ENCODE measurements at places on chromosomes 2 and 18.

- no peak for ATAC-seq
Measured at GRCh38 chr2:228575897-228576296, 394.4 kb upstream of the SPHKAP start.

DNA sequence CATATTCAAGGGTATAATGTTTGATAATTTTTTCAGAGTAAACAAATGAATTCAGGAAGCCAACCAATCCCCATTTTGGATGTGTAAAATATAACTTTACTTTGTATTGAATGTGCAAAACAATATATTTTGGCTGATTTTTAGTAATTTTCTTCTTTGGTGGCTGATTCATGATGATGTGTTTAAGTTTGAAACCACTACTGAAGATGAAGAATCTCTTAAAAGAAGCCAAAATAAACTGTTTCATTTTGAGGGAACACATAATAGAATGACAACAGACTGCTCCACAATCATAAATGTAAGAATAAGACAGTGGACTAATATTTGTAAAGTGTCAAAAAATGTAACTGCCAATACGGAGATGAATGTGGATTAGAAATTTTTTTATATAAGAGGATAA, 52.5 kb upstream of the TRIM43 start:
- ATAC-seq: no peak

DNA sequence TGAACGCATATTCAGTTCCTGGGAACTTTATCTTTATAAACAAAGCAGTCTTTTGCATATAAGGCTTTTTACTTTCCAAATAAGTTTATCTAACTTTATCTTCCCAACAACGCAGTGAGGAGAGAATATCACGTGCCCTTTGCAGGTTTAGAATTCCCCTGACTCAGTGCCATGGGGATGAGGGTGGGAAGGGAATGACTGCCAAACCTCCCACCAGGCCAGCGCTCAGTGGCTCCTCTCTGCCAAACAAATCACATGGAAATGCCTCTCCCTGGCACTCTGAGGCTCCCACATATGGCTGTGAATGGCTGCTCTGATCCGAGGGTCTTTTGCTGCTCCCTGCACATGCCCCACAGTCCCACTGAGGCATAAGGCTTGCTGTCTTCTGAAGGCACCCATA, 158.3 kb downstream of the DNAH6 start:
- no peak for ATAC-seq

GRCh38 chr2:203574824-203575223, 39.7 kb upstream of the RAPH1 start:
- peak; percentile 40 for ATAC-seq

DNA sequence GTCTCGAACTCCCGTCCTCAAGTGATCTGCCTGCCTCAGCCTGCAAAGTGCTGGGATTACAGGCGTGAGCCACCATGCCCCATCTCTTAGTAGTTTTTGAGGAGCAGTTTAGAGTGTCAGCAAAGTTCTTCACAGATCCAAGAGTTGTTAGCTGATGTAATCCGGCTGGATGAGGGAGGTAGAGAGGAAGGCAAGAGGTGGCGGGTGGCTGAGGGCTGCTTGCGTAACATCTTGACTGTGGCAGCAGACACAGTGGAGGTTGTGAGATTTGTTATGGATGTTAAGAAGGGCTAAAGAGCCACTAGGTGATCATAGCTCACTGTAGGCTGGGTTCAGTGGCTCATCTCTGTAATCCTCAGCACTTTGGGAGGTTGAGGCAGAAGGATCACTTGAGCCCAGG, 19.5 kb upstream of the FAM136A start:
- no peak for ATAC-seq

- ATAC-seq: no peak
Measured at GRCh38 chr2:231785822-231786176, 446 bp upstream of the COPS7B start.

- peak; percentile 71 for ATAC-seq
Measured at GRCh38 chr2:218387369-218388194, 5.5 kb downstream of the SLC11A1 start.

- peak; percentile 99 for ATAC-seq
Measured at GRCh38 chr2:204325468-204325867, 219.8 kb upstream of the PARD3B start.

DNA sequence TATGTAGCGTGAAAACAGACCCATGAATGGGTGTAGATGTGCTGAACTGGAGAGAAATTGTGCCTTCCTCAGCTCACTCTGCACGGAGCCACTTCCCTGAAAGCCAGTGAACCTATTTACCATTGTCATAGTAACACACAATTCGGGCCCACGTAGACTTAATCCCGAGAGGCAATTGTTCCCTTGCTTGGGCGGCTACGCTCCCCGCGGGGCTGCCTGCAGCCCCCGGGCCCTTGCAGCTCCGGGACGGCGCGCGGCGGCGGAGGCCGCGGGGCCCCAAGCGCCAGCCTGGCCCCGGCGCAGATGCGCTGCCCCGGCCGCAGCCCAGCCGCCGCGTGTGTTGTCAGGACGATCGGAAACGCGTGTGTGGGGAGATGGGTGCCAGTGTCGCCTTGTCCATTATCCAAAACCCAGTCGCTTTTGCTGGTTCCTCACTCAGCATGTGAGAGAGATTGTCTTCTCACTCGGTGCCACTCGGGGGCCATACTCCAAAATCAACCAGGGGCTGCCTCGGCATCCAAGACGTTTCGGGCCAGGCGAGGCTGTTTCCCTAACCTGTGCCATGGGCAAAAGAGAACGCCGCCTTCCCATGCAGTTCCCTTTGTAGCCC, 17.9 kb upstream of the LRRTM1 start:
- peak; percentile 77 for ATAC-seq

GRCh38 chr18:35588995-35589394, 7.5 kb downstream of the GALNT1 start:
- no peak for ATAC-seq

DNA sequence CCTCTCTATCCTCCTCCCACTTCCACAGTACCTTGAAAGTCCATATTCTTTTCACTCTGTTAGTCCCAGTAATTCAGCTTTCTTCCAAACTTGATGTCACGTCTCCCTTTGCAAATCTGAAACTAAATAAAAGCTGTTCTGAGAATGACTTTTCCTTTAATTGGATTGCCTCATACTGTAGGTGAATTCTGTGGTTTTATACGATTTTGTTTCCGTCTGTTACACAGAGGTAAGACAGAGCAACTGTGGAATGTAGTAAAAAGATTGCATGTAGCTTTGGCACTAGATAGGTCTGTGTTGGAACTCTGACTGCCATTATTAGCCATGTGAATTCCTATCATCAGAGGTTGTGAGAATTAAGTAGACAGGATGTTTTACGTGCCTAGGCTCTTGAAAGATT, 25.9 kb downstream of the MALT1 start:
- no peak for ATAC-seq

DNA sequence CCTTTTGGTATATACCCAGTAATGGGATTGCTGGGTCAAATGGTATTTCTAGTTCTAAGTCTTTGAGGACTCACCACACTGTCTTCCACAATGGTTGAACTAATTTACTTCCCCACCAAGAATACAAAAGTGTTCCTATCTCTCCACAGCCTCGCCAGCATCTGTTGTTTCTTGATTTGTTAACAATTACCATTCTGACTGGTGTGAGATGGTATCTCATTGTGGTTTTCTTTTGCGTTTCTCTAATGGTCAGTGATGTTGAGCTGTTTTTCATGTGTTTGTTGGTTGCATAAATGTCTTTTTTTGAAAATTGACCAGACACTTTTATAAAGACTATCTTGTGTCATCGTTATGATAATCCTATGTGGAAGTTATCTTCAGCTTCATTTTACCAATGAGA, 16.0 kb upstream of the ATP8B1 start:
- ATAC-seq: no peak

DNA sequence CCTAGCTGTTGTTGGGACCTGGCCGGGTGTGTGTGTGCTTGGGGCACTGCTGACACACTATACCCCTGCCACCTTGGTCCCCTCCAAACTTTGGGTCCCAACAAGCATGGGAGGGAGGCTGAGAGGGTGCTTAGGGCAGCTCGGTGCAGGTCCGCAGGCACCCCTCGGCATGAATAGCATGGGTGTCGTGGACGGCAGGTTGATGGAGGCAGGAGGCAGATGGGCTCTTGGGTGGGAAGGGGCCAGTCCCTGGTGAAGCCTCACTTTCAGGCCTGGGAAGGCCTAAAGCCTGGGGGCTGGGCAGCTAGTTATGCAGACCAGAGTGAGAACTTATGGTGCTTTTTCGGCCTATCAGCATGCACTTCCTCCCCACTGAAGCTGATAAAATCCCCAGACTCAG, 164.2 kb downstream of the CDH19 start:
- ATAC-seq: no peak

DNA sequence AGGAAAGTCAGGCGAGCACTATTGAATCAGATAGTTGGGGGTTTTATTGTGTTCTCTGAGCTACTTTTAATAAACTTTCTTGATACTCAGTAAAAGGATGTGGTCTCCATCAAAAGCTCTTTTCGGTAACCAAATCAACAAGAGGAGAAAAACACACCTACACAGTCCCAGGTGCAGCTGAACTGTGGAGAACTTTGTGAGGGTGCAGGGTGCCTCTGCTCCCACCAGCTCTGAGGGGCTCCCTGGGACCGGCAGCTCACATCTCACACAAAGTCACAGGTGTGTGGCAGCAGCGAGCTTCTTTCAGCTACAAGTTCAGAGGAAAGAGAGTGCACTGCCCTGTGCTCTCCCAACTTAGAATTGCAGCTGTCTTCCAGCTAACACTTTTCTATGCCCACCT, 650.4 kb downstream of the RNF144A start:
- no peak for ATAC-seq

GRCh38 chr2:201734111-201734510, 35.7 kb upstream of the MPP4 start:
- no peak for ATAC-seq

DNA sequence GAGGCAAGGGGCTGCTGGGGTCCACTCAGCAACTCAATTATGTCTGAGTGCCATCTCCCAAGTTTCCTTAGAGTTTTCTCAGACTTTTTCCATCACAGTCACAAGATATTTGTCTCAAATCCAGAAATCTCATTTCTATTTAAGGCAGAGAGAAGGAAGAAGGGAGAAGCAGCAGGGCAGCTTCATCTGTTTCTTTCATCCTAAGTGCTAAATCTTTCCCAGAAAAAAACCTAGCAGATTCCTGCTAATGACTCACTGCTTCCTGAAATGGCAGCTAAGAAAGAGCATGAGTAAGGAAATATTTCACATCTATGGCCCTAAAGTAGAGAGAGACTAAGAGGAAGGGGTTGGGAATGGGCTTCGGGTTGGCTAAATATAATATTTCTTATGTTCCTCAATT, 88.0 kb downstream of the KYNU start:
- ATAC-seq: no peak

- no peak for ATAC-seq
Measured at GRCh38 chr2:171147081-171147480, 13.6 kb downstream of the TLK1 start.

DNA sequence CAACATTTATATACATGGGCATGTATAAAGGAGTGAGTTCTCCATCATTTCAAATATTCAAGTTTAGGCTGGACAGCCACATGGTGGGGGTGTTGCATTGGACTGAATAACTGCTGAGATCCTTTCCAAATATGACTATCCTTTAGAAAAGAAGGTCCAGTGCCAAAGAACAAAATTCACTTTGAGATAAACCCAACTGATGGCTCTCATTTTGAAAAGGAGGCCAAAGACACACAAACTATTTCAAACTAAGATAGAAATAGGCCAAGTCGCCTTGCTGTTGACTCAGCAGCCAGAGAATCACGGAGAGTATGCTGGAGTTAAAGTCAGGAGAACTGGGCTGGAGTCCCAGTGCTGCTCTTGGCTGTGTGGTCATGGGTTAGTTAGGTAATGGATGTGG, 204.5 kb upstream of the LRATD1 start:
- ATAC-seq: peak; percentile 66

- peak; percentile 52 for ATAC-seq
Measured at GRCh38 chr18:8386669-8387380, 222.4 kb upstream of the RAB12 start.

DNA sequence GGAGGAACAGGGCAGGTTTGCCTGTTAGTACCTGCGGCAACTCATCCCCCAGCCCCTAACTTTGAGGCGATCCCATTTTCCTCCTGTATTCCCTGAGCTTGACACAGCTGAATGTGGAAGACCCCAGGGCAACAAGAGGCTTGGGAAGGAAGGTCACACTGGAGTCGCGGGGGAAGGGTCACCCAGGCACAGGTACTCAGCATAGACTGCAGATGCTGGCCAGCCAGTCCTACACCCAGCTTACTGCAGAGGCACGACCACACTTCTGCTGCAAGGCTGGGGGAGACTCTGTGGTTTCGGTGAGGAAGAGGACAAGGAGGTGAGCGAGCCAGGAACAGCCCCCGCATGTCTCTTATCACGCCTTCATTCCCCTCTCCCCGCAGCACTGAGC, 91.5 kb downstream of the MALT1 start:
- no peak for ATAC-seq

DNA sequence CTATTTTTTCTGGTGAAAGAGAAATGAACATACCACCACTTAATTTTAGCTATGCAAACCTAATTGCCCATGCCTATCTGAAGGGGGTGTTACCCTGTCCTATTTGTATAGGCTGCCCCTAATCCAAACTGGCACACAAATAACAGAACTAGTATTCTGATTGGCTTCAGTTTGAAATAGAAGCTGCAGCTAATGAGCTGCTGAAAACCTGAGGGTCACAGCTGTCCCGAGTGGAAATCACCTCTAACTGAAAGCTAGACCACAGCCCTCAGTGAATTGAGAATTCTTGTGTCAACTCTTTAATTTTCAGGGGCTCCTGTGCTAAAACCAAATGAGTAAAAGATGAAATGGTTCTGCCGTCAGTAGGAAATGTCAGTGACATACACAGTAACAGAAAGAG, 28.7 kb downstream of the CCDC141 start:
- no peak for ATAC-seq

GRCh38 chr2:62570861-62571698, 65.1 kb upstream of the TMEM17 start:
- peak; percentile 77 for ATAC-seq

GRCh38 chr2:107634172-107634571, 192.5 kb upstream of the RGPD4 start:
- ATAC-seq: no peak

DNA sequence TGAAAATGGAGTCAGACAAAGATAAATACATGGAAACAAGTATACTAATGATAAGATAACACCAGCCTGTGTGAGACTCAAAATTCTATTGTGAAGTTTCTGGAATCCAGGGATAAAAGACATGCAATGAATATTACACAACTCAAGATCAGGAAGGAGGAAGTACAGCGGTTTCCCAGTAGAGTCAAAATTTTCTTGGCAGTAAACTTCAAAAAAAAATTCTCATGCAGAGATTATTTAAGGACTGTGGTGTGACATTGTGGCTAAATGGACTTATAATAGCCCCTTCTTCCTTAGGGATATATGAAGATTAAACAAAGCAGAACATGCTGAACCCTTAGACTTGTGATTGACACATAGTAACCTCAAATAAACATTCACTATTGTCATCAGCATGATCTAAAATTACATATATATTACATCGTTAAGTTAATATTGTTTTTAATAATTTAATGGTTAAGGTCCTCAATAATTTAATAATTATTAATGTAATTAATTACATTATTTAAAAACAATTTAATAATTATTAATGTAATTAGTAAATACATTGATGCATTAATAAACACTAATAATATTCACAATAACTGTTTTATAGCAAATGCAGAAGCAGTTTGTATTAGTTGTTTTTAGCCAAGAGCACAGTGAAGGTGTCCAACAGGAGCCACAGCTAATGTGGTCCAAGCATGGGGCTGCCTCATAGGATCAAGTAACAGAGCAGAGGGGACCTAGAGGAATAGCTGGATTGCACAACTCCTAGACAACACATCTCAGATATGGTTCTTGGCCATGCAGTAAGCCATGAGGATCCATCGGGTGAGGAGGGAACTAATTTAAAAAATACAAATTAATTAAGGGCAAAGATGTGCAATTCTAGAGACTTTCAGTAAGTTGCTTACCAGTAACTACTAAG, 77.3 kb downstream of the POLE4 start:
- ATAC-seq: no peak
